ENCODE measurements at places on chromosomes 3 and 15.

DNA sequence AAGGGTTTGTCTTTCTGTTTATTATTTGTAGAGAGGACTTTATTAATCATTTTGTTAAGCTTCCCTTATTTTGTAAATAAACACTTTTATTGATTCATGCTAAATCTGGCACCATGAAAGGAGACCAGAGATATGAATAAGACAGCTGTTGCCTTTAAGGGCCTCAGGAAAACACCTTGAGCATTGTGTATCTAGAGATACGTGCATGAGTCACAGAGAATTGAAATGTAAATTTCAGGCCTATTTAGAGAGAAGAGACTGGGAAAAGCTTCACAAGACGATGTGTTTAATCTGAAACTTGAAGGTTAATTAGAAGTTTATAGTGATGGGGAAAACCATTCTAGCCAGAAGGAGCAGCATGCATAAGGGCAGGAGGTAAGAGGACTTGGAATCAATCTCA is 28.6 kb upstream of the UTS2B start:
- no peak for DNase-seq

DNA sequence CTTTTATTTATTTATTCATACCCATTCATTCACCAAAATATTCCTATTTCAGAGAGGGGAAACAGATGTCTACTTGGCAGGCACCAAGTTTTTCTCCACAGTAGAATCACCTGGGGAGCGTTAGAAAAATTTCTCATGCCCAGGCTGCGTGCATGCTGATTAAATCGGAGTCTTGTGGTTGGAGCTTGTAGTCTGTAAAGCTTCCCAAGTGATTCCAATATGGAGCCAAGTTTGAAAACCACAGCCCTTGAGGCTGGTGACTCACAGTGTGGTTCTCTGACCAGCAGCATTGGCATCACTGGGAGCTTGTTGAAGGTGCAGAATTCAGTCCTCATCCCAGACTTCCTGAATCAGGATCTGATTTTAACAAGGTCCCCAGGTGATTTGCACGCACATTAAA is 49.7 kb downstream of the PDHB start:
- no peak for DNase-seq

DNA sequence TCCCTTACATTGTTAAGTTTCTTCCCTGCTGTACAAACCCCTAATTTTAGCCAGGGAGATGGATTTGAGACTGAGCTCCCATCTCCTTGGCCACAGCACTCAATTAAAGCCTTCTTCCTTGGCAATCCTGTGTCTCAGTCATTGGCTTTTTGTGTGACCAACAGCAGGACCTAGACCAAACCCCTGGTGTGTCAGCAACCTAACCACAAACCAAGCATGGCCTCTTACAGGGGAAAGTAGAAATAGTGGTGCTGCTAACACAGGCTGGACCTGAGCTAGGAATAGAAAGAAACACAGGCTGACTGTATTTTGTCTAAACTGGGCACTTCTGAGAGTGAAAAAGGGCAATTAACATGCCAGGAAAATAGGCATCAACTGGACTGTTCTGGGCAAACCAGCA is 37.9 kb downstream of the PPCDC start:
- no peak for DNase-seq

DNA sequence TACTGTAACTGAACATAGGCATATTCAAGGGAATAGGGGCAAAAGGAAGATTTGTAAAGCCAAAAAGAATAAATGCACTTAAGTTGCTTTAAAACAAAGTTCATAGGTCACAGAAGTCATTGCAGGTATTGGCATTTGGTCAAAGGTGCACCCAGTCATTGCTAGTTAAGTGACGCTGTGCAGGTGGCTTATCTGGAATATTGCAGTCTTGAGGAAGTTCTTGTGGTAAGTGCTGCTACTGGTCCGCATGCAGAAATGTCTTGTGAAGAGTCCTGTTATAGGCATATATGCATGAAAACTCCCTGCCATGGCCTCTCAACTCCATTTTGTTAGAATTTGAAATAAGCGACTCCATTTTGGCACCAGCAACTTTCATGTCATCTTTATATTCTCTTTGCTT is 293.1 kb downstream of the GBE1 start:
- peak; percentile 29 for DNase-seq

DNA sequence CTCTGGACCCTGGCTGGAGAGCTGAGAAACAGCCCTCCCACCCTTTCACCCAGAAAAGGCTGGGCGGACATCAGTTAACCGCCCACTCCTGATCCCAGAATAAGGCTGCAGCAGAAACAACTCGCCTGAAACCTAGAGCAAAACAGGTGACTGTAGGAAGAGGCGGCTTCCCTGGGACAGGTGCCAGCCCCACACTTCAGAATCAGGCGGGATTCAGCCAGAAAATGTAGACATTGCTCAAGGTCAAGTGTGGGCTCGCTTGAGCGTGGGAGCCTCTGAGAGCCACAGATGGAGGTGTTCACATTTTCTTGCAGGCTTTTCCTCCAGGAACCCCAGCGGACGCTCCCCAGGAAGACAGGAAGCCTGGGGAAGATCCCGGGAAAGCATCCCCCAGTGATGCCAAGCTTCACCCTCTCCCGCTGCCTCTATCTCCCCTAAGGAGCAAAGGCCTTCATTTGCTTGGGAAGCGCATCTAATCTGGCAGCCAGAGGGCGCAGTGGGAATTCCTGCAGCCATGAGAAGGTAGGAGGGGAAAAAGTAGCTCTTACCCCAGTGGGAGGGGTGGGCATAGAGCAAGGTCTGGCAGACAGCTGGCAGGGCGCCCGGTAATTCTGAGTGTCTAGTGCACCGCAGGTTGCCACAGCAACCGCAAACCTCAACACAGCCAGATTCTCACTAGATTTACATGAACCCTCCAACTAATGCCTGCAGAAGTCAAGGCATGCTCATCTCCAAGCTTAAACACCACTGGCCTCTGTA is 77.7 kb downstream of the OCA2 start:
- no peak for DNase-seq

DNA sequence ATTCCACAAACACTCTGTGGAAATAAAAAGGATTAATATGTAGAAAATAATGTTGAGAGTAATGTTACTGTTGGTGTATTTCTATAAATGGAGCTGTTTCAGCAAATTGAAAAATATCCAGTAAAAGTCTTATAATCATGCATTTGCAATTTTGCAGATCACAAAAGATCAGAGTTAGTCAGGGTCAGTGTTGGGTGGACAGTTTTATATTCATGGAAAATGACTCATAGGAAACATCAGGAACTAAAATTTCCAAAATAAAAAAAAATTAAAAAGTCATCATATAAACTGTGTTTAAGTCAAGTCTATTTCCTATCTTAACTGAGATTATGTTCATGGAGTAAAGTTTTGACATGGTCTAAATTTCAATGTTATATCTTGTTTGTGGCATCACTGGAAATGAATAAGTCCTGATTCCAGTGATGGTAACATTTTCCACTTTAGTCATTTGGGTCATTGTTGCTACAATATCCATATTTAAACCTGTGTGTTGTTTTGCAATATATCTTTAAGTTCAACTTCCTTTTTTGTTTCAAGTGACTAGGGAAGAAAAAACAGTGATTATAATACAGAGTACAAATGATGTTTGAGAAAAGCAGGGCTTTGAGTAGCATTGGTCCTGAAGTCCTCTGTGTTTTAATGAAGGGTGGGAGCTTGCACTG is 37.8 kb downstream of the MITF start:
- DNase-seq = no peak

GRCh38 chr15:39051626-39052322 is 487.2 kb upstream of the RASGRP1 start:
- no peak for DNase-seq

DNA sequence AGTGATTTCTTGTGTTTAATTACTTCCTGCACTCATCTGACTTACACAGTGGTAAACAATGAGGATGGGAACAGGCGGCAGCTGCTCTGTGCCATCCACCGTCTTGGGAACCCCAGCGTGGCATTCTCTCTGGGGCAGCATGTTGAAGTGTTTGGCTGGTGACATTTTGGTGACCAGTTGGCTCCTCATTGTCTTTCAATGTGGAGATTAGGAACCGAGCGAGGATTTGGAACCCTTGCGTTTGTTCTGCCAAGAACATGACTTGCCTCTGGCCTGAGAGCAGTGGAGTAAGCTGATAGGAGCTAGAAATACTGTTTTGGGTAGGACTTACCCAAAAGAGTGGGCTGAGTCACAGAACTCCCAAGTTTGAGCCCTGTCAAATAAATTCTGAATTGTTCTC is 88.8 kb downstream of the IGF1R start:
- DNase-seq = no peak

- DNase-seq = no peak
Observed at GRCh38 chr3:178345944-178346343, 190.3 kb upstream of the KCNMB2 start.

DNA sequence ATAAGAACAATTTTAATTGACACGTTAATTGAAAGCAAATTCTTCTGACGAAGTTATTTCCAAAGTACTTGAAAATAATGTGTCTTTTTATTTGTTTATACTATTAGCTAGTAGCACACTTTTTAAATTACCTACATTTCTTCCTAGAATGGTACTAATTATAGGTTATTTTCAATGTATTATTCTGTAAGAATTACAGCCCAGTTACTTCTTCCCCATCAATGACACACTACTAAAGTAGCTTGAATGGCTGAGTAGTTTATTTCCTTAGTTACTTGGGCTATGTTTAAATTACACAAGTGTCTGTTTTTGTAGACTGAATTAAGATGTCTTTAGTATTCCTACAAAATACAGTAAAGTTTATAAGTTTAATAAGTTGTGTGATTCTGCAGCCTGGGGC is 217.6 kb upstream of the IL12A start:
- DNase-seq = no peak

DNA sequence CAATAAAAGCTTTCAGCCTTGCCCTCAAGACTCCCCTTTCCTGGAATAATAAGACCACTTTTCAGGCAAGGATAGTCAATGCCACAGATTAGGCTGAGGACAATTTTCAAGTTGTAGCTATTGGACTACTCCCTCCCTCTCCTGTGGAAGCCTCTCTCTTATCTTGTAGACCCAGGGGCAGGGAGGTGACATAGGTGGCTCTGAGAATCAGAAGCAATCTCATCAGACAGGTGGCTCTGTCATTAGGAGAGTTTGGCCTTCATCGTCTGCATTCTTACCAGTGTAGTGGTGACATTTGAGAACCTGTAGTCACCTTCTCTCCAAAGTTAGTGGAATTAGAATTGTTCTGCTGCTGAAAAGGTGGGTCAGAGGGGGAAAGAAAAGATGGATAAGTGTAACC is 80.0 kb downstream of the LARS2 start:
- DNase-seq = no peak

- no peak for DNase-seq
Observed at GRCh38 chr3:128399221-128399915, 67.3 kb downstream of the DNAJB8 start.

DNA sequence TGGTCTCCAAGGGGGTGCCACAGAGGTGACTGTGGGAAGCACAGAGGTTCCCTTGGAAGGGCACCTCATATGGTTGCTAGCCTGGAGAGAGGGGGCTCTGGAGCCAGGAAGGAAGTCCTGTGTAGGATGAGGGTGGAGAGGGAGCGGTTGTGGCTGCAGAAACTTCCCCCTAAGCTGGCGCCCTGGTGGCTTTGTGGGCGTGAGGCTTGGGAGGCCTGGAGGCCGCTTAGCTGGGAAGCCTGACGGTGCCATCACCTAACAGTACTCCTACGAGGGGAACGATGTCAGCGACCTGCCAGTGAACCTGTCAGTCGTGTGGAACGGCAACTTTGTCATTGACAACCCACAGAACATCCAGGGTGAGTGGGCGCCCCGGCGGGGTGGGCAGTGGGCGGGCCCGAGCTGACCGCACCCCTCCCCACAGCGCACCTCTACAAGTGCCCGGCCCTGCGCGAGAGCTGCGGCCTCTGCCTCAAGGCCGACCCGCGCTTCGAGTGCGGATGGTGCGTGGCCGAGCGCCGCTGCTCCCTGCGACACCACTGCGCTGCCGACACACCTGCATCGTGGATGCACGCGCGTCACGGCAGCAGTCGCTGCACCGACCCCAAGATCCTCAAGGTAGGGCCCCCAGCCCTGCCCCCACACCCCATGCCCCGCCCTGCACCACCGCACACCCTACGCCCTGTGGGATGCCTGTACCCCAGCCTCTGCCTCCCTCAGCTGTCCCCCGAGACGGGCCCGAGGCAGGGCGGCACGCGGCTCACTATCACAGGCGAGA is 31.0 kb downstream of the PLXNA1 start:
- DNase-seq = no peak

DNA sequence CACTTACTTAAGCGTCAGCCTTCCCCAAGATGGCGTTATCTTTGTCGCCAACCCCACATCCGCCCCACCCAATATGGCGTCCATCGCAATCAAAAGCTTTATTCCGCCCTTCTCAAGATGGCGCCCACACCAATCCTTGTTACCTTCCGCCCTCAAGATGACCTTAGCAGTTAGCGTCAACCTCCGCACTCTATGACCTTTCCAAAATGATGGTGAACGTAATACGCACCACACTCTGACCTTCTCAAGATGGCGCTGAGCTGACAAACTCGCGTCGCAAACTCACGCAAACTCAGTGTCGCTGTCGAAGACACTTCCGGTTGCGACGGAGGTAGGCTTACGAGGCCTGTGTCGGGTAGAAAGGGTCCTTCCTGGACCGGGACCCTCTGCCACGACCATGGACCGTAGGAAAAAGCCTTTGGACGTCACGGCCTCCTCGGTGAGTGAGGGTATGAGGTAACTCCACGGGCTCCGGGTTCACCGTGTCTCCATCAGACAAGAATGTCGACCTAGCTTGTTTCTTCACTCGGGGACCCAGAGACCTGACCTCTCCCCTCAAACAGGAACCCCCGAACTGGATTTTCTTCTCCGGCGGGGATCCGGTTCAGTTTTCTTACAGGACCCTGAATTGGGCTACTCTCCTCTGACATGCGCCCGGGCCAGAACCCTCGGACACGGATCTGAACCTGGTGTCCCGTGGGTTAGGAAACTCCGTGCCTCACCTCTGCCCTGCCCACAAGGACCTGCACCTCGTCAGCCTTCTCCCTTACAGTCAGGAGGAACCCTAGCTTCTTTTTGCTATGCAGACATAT is at the start of gene CCDC174:
Gene CCDC174 (plus strand): TSS at position 323 of the 812 bp plus-strand sequence. CDS start 75 bp downstream, at position 398.
- DNase-seq = peak; percentile 94

DNA sequence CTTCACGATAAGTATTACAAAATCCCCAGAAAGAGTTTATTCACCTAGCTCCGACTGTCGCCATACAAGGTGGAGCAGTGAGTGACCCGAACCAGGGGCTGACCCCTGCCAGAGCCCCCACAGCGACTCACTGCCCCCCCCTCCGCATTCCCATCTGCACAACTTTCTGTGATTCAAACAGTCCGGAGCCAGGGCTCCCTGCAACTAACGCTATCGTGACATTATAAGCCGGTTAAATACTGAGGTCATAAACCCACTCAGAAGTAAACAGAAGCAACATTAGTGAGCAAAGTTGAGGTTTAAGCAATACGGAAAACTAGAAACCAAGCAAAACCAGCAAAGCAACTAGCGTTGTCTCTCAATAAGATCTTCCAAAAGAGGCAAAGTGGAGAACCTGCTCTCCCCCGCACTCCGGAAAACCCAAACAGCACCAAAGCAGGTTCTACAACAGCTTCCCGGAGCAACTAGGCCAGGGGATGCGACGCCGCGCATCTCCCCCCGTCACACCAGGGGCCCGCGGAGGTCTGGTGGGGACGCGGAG is 642 bp downstream of the SCAP start:
- DNase-seq = no peak

All from left colon (tissue), 2 donors.